ENCODE measurements at places on chromosomes 12 and 14. TPM values are rescaled to one million over a fixed set of nuclear protein-coding genes. Genes with fewer than 3 reads are reported as not detected.

- peak; percentile 63 for DNase-seq
These were observed 84.1 kb upstream of the RESF1 start for GRCh38 chr12:31874961-31875608.

DNA sequence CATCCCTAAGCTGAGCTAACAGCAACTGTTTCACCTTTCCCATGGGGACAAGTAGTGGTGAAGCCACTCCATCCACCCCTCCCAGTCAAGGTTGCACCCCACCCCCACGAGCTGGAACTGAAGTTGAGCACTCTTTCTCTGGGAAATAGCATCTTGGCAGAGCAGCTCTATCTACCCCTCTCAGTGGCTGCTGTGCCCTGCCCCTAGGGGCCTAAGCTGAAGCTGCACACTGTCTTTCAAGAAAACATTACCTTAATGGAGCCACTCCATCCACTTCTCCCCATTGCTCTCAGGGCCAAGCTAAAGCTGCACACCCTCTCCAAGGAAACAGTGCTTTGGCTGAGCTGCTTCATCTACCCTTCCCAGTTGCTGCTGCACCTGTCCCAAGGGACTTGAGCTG, 170.6 kb upstream of the CCDC196 start:
- DNase-seq: no peak

TAS2R43 gene
- total RNA-seq: 0.63 TPM

RDH16 gene
- 0.53 TPM for total RNA-seq

C12orf57 gene
- total RNA-seq: 141 TPM

BRMS1L gene
- total RNA-seq: 4.3 TPM

DNA sequence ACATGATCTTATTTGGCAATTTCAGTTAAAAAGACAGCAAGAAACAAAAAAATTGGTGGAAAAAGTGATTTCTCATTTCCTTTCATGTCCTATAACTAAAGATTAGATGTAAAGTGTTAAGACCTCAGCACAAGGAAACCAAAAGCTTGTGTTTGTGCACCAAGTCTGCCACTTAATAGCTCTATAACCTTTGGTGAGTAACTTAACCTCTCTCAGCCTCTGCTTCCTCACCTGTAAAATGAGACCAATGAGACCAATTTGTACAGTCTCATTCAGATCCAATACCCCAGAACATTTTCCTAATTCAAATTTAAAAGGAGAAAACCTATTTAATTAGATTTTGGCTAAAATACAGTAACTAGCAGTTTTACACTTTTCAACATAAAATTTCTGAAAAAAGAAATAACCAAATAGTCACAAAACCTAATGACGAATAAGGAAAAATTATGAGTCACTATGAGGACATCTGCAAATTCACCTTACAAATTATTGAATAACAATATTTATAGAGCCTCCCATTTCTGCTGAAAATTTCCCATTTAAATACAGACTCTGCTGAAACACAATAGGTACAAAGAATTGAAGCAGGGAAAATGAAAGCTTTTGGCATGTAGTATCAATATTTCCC, 71.1 kb downstream of the EPS8 start:
- DNase-seq: no peak

GRCh38 chr12:22246217-22246846, 88.2 kb downstream of the ST8SIA1 start:
- DNase-seq: no peak

GALNT8 gene
- 2.0 TPM for total RNA-seq

HCAR1 gene
- 0.28 TPM for total RNA-seq

DNA sequence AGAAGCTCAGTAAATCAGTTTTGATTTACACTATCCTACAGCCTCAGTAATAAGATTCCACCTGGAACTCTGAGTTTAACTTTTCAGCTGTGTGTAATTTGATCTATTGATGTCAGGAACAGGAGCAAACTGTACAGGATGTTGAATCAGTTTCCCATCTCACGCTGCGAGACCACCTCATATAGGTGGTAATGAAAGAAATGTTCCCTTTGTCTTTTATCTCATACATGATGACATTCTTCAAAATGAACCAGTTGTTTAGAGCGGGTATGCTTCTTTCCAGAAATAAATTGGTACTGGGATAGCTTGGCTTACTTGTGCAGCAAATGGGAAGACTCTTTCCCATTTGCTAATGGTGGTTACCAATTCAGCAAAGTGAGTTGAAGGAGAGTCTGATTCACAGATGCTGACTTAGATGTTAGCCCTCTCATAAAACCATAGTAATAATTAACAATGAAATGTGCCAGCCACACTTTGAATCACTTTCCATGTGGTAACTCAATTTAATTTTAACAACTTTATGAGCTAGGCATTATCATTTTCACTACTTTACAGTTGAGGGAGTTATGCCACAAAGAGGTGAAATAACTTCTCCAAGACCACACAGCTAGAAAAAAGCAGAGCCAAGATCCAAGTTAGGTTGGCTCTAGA, 251.5 kb downstream of the PAWR start:
- DNase-seq: no peak

DNA sequence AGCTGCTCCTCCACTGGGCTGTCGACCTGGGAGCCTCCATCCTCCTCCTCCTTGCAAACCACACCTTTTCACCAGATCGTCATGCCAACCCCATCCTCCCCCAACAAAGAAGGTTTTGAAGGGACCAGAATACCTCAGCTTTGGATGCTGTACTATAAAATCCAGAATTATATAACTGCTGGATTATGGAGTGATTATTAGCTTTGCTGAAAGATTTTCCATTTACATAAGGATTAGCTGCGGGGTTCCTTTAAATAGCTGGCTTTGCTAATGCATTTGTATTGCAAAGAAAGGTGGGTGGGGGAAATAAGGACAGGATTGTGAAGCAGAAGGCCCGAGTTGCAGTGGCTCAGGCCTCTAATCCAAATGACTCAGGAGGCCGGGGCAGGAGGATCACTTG, 36.6 kb downstream of the ESRRB start:
- no peak for DNase-seq

GRCh38 chr12:75564398-75564797, 53.0 kb upstream of the KRR1 start:
- no peak for DNase-seq

GRCh38 chr12:19010087-19010486, 119.4 kb upstream of the PLEKHA5 start:
- no peak for DNase-seq

DNA sequence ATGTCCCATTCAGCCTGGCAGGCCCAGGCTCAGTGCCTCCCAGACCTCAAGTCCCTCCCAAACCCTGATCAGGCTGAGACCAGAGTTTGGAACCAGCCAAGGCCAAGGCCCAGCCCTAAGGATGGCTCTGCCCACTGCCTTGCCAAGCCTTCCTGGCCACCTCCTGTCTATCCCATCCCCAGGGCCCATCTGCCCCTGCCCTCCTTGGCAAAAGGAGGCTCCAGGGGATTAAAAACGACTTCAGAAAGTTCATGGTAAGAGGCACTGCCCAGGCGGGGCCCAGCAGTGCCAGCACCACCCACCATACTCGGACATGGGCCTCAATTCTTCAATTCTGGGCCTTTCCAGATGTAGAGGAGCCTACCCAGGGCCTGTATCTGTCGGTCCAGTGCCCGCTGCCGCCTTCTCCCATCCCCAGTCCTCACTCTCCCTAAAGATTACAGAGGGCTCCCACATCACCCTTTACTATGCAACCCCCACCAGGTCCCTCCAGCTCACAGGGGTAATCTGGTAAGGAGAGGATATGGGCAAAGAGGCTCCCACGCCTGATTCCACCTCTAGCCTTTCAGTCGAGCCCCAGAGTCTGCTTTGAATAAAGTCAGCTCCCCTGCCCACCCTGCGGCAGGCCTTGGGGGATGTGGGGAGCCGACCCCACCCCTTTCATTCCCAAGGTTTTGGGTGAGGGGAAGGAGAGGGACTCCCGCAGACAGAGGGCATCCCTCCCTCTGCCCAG, 932 bp downstream of the ADCY6 start:
- DNase-seq: no peak

HOXC12 gene
- not detected for total RNA-seq

GRCh38 chr12:108807996-108808769, 49.2 kb downstream of the SSH1 start:
- DNase-seq: no peak

DNA sequence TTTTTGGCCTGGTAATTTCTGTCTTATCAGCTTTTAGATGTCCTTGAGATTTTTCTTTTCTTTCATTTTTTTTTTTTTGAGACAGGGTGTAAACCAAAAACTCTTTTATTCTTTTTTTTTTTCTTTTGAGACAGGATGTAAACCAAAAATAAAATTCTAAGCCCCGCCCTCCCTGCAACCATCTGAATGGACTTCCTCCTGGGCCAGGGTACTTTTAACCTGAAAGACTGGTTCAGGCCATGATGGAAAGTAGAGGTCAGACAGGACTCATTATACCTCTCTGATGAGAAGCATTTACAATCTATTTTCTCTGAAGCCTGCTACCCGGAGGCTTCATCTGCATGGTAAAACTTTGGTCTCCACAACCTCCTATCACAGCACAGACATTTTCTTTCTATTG, 33.5 kb upstream of the TCL1B start:
- no peak for DNase-seq

- no peak for DNase-seq
These were observed 333.1 kb downstream of the FUT8 start for GRCh38 chr14:65745396-65746190.
